ENCODE measurements at places on chromosomes 2 and 18. TPM values are rescaled to one million over a fixed set of nuclear protein-coding genes. Genes with fewer than 3 reads are reported as not detected.

GRCh38 chr18:24735624-24736231 is 275.3 kb downstream of the HRH4 start:
- no peak for DNase-seq

DNA sequence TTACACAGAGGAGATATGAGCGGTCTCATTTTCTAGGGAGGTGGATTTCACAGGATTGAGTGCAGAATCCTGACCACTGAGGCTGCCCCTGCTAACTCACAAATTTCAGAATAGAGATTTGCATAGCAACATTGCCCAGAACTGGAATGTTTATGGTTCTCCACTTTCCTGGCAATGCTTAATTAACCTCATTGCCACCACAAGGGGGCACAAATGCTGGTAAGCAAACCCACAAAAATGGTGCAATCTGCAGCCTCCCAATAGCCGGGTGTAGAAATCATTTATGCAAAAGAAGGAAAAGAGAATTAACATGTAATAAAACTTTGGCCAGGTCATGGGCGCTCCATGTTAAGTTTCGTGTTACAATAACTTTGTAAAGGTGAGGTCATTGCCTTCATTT is 112.4 kb downstream of the CYRIA start:
- peak; percentile 45 for DNase-seq

DNA sequence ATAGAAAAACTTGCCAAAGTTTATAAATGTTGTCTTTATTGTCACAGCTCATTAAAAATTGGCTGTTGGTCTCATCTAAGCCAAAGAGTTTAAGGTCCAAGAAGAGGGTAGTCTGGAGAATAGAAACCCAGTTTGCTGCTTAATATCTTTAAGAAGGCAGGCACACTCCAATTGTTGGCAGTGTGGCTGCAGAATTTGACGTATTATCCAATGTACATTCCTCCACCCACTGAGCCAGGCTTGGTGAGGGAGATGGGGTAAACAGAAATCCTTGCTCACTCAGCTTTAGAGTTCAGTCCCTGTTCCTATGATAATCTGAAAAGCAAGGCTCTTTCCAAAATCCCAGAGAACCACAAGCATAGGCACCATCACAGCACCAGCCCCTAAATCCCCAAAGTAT is 10.7 kb upstream of the ADD2 start:
- no peak for DNase-seq

DNA sequence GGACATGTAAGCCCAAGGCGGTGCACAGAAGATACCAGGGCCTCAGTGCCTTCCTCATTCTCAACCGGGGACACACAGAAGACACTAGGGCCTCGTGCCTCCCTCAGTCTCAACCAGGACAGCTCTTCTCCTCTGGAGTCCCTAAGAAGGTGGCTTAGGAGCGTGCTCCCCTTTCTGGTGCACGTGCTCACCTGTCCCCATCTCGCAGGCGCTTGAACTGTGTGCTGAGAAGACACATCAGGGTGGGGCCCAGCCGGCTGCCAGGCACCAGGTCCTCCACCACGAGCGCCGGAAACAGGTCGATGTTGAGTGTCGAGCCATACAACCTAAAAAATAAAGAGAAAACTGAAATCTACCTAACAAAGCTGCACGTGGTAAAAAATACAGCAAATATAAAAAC is 99.9 kb downstream of the PXDN start:
- DNase-seq, result no peak

DNA sequence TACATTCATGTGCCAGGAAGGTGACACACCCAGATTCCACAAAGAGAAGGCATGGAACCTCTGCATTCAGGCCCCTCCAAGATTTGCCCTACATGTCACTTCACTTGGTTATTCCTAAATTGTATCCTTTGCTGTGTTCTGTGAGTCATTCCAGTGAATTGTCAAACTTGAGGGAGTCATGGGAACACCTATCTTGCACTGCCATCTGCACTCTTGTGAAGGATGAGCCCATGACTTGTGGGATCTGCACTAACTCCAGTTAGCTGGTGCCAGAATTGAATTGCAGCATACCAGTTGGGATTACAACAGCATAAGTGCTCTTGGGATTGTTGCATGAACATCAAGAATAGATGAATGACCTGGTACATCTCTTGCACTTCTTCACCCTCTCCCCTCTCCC is 1288.0 kb upstream of the ZEB2 start:
- DNase-seq, result no peak

- no peak for DNase-seq
Measured at GRCh38 chr2:218017211-218018053, 14.6 kb upstream of the TNS1 start.

- DNase-seq, result no peak
Measured at GRCh38 chr2:85839461-85839860, 49.3 kb downstream of the ST3GAL5 start.

- no peak for DNase-seq
Measured at GRCh38 chr18:13178976-13179375, 39.6 kb upstream of the LDLRAD4 start.

DNA sequence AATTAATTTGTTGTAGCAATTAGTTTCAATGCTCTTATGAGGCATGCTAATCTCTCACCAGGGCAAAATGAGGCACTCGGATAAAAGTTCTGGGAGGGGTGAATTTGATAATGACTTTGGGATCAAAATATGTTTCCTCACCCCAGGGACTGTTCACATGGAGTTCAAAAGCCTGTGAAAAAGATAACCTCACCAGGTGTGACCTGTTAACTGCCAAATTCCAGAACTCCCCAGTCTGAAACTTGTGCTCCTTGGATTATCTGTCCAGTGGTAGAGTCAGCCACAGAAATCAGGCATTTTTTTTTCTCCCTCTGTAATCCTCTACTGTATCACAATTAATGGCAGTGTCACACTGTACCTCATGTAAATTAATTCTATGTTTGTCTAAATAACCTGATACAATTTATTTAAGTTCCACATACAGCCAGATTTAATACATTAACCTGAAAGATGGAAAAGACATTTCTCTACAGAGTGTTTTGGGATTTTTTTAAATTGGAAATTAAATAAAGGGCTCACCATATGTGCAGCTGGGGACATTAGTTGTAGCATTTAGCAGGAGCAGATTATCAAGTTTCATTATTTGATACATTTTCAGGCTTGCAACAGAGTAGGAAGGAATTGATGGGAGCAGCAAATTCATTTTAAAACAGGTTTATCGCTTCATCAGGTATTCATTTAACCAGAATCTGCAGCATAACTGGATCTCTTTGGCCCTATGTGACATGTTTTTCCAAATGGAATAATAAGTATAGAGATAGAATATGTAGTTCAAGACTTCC is 191.2 kb downstream of the VWC2L start:
- no peak for DNase-seq

- no peak for DNase-seq
Measured at GRCh38 chr2:79573895-79574674, 61.2 kb downstream of the CTNNA2 start.

DNA sequence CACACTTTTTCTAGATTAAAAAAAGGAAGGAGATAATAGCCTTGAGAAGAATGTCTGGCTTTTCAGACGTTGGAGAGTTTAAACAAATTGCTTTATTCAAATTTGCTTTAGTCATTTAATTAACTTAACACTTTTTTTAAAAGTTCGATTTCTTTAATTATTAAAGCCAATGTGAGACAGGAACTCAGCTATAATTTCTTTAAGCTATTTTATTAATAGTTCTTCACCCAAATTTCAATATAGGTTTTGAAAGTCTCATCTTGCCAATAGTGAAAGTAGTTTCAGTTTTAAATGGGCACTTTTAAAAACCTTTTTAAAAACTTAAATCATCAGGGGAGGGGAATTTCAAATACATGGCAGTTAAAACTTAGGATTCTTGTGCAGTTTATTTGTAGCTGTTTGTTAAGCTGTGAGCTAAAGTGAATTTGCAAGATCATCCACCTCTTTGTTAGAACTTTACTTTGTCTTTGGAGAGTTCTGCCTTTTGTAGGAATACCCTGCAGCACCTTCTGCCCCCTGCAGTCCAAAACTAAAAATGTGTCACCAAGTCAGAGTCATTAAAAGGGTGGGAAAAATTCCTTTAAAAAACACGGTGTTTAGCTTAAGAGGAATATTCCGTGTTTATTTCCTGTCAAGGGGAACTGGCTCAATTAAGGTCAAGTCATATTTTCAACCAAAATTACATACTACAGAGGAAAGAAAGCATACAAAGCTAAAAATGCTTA is 4.6 kb downstream of the TGIF1 start:
- DNase-seq, result peak; percentile 47

DNA sequence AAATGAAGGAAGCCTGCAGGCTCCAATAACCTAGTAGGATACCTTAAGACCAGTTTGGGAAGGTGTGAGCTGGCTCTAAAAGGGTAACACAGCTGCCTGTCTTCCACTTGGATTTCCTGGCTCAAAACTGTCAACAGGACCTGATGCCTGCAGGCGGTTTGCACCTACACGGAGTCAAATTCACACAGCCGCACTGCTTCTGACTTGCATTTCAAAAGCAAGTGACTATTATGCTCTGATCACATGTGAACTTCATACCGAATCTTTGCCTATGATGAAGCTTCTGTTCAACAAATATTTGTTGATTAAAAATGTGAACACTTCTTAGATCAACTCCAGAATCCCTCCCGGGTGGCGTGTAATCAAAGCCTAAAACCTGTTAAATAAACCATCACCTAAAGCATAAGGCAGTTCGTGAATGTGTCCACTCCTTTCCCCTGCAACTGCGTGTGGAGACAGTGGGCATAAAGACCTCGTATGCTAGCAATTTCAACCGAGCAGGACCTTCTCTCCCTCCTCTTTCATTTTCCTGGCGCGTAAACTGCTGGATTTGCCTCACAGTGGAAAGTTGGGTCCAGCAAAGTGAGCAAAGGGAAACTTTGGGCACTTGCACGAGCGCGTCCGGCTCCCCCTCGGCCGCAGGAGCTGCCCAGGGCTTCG is 784 bp downstream of the CRACDL start:
- no peak for DNase-seq

GRCh38 chr18:36176711-36177110 is 10.6 kb upstream of the MOCOS start:
- DNase-seq, result no peak

DNA sequence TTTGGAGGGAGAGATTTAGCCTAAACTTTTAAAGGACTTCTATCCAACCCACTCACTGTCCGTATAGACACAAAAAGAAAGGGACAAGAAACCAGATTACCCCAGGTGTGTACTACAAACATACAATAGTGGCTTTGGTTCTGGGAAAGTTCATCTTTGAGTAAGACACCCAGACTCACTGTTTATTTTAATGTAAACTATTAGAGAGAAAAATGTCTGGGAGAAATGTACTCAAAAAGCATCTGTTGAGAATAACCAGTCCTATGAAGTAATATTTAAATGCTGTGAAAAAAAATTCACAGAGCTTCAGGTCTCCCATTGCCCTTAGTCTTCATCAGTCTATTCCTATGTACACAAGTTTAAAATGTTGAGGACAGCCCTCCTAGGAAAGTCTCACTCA is 107.5 kb downstream of the SLC8A1 start:
- DNase-seq, result no peak

DNA sequence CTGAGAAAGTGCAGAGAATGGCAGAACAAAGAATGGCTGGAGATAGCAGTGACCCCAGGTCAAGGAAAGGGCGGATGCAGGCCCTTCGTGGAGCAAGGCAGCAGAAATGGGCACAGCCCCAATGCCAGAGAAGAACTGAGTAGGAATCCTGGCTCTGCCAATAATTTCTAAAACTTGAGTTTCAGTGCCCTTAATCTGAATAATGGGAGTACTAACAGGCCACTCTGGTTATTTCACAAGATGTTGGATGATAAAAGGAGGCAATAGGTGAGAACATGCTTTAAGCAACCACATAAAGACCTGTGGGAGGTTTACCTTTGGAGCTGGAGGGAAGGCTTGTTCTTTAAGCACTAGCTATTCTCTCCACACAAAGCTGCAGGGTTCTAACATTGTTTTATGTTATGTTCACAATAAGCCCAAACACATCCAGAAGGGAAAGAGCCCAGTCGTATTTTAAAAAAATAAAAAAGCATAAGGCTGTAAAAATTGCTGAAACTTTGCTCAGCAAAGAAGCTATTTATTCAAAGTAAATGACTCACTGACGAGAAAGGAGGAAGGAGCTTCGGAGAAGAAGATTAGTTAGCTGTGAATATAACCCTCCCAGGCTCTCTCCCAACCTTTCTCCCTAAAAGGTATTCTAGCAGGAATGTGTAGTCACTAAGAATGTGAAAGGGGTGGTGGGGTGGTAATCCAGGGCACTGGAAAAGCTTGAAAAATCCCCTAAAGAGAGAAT is 470.2 kb downstream of the TXNL1 start:
- DNase-seq, result peak; percentile 59

DNA sequence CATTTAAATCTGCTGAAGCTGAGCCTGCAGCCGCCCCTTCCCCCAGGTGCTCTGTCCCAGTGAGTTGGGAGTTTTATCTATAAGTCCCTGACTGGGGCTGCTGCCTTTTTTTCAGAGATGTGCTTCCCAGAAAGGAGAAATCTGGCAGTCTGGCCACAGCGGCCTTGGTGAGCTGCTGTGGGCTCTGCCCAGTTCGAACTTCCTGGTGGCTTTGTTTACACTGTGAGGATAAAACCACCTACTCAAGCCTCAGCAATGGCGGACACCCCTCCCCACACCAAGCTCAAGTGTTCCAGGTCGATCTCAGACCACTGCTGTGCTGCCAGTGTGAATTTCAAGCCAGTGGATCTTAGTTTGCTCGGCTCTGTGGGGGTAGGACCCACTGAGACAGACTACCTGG is 97.3 kb downstream of the ACAA2 start:
- DNase-seq, result no peak

GRCh38 chr2:162184359-162184758 is 32.3 kb upstream of the GCG start:
- no peak for DNase-seq

DNA sequence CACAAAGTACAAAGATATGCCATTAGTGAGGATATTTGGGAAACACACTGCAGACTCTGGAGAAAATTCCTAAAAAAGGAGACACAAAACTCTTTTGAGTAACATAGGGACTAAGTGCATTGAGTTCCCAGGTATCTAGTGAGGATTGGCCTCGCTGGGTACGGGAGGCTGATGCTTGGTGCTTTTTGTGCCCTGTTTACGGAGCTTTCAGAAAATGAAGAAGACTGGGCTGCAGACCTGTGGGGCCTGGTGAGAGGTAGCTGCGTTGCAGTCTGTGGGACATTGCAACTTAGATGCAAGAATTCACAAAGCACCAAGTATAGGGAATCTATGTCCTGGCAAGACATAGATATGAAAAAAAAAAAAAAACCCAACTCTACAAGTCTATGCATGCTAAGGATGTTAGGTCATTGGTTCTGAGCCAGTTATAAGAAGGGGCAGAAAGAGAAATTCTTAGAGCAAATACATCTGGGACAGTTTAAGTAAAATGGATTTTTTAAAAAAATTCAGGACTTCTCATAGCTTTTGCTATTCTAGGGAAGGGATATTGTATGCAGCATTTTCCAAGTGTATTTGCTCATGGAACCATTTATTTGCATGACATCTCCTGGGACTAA is 156.0 kb downstream of the SLC4A3 start:
- no peak for DNase-seq

- DNase-seq, result peak; percentile 14
Measured at GRCh38 chr2:160063271-160063670, 856 bp upstream of the PLA2R1 start.

- DNase-seq, result no peak
Measured at GRCh38 chr18:58106289-58107070, 62.5 kb downstream of the NEDD4L start.

Gene PRKCE
- 19.2 TPM for total RNA-seq

Gene SH3BP4
- 21.3 TPM for total RNA-seq

Gene TMEM237
- 38.2 TPM for total RNA-seq

Gene UPP2
- 0.14 TPM for total RNA-seq

Gene MYO3B
- total RNA-seq, result not detected

Gene EFEMP1
- total RNA-seq, result 223 TPM

Gene ADGRF3
- 0.07 TPM for total RNA-seq

Gene ACTG2
- 0.75 TPM for total RNA-seq

Gene FNDC4
- total RNA-seq, result 321 TPM

Gene KLHL30
- 0.11 TPM for total RNA-seq

Gene ANKRD44
- total RNA-seq, result 12.9 TPM

Gene SNORC
- total RNA-seq, result 1.0 TPM

Gene BABAM2
- total RNA-seq, result 438 TPM

Gene ASPRV1
- total RNA-seq, result 3.3 TPM
